ENCODE measurements at places on chromosomes 11 and 22.

DNA sequence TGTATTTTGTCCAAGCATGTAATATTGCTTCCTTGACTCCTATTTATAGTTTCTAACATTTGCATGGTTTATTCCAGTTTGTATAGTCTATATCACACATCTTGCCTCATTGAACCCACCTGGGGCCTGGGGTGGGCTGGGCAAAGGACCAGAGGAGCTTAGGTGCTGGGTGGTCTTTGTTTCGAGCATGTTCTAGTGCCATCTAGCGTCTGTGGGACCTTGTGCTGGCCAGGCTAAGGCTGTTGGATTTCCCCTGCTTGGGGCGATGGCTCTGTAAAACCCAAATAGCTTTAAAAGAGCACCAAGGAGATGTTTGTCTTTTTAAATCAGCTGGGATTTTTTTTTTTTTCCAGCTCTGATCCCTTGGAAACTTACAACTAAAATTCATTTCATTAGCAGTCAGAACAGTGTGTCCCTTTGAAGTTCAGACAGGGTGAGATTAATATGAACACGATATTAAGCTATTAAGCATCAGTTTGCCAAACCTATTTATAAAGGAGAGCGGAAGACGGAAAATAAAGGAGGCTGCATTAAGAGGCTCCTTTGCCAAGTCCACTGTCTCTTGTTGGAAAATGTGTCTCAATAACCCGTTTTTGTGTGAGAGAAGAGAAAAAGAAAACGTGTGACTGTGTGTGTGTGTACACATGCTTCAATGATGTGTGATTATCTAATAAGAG lies 157.4 kb downstream of the COMMD9 start:
- DNase-seq = no peak

GRCh38 chr11:122163053-122163819 lies 47.2 kb upstream of the BLID start:
- no peak for DNase-seq

DNA sequence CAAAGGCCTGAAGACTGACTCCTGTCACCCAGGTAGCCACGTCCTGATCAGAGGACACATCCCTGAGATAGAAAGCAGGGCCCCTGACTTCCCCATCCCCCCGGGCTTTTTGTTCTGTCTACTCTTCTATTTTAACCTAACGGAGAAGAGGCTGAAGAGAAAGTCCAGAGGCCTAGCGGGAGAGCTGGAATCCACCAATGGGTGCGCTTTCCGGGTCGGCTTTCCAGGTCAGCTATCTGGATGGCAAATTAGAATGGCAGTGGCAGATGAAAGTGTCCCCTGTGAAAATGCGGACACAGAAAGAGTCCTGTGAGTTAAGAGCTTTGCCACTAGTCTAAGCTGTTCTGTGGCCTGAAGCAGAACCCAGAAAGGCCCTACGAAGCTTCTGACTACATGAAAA lies 13.1 kb upstream of the SERPING1 start:
- DNase-seq = no peak

DNA sequence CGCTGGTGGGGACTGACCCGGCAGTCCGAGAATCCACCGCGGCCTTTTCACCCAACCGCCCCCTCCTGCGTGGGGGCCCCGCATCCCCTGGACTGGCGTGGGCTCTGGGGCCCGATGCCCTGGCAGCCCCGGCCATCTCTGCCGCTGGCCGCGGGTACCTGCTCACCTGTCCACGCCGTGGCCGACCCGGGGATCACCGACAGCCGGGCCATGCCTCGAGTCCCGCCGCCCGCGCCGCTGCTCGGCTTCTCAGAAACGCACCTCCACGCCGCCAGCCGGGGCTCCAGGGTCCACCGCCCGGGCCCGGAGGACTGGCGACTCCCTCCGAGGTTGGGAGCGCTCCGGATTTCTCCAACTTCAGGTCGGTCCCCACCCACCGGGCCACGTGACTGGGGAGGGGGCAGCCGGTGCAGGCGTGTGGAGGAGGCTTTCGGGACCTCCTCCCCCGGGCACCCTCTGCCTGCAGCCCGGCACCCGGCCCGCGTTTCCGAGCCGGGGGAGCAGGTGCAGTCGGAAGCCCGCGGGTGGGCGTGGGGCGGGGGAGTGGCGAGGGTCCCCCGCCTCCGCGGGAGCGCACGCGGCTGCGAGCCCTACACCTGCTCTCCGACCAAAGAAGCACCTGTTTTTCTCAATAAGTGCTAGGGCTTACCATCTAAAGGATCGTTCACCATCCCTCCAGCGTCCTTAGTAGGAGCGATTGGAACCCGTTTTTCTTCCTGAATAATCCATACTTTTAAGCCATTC lies 554 bp upstream of the NRIP3 start:
- no peak for DNase-seq

GRCh38 chr11:11142430-11142829 lies 210.6 kb downstream of the CSNK2A3 start:
- no peak for DNase-seq

- DNase-seq = no peak
Observed at GRCh38 chr11:63590024-63590788, 24.0 kb downstream of the PLAAT3 start.

- DNase-seq = no peak
Observed at GRCh38 chr22:24445481-24446259, 18.3 kb downstream of the ADORA2A start.

GRCh38 chr22:25930083-25930482 lies 188.1 kb downstream of the MYO18B start:
- no peak for DNase-seq

DNA sequence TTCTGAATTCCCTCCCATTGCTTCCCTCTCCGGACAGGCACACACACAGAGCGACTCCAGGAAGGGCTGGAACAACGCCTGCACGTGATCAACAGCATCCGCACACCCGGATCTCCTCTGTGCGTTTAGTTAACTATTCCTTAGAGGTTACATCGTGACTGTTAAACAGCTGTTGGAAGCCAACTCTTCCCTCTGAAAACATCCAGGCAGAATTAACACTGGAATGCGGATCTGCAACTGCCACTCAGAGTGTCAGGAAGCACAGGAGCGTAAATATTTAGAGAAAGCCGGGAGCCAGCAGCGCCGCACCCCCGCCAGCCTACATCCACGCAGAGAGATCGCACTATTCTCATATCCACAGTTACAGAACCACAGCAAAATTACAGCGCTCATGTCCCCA lies 46.2 kb downstream of the SHANK2 start:
- DNase-seq = no peak

DNA sequence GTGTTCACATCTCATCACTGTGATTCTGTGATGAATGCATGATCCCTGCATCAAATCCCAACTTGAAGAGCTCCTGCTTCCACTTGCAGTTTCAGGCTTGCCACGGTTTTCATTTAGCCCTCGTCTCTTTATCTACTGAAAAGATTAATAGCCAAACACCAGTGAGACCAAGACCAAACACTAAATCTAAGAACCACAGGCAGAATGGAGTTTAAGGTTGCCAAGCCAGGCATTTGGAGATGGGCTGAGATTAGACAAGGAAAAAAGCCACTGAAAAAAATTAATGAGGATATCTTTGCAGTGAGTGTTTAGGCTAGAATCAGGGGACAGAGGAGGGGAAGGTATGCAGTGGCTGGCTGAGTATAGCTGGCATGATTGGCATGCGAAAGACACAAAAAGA lies 227.2 kb upstream of the BLID start:
- DNase-seq = no peak

- DNase-seq = no peak
Observed at GRCh38 chr11:112100462-112100861, 13.8 kb downstream of the SDHD start.

- no peak for DNase-seq
Observed at GRCh38 chr11:119975561-119976152, 162.3 kb downstream of the TRIM29 start.

DNA sequence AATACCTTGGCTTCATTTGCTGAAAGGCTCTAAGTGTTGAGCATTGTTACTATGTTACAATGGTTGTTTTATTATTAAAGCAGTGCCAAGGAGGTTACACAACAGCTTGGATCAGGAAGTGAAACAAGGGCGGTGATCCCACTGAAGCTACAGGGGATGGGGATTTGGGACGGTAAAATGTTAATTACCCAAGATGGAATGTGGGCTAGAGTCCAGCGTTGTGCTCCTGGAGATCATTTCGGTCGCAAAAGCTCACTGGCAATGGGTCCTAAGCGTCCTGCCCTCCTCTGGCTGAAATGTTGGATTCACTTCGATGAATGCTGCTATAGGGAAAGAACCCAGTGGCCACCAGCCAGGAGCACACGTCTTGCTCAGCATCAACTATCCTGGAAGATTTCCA lies 48.3 kb downstream of the FAM83F start:
- DNase-seq = no peak
